ENCODE measurements at places on chromosomes 4 and X. TPM values are rescaled to one million over a fixed set of nuclear protein-coding genes. Genes with fewer than 3 reads are reported as not detected.

Gene SAGE1
- total RNA-seq = not detected

Gene P2RY10
- 46.4 TPM for total RNA-seq

Gene PPP1R3F
- 11.2 TPM for total RNA-seq

- DNase-seq = no peak
Observed at GRCh38 chr4:181161669-181162068, 1081.5 kb upstream of the TENM3 start.

GRCh38 chr4:185862340-185862739, 50.3 kb upstream of the SORBS2 start:
- DNase-seq = no peak

DNA sequence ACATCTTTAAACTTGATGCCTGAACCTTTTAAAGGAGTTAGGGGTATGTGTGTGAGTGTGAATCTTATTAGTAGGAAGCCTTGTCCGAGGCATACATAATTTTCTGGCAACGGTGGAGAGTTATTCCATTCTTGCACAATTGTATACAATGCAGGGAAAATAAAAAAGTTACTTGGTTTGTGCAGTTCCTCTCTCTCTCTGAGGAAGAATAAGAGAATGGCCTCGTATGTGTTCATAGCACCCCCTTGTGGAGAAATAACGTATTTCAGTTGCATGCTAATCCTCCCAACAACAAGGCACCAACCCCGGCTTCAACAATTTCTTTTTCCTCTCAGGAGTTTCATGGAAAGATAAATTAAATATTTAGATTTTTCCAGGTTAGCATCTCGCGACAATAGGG, 33.7 kb upstream of the FGF13 start:
- peak; percentile 23 for DNase-seq

DNA sequence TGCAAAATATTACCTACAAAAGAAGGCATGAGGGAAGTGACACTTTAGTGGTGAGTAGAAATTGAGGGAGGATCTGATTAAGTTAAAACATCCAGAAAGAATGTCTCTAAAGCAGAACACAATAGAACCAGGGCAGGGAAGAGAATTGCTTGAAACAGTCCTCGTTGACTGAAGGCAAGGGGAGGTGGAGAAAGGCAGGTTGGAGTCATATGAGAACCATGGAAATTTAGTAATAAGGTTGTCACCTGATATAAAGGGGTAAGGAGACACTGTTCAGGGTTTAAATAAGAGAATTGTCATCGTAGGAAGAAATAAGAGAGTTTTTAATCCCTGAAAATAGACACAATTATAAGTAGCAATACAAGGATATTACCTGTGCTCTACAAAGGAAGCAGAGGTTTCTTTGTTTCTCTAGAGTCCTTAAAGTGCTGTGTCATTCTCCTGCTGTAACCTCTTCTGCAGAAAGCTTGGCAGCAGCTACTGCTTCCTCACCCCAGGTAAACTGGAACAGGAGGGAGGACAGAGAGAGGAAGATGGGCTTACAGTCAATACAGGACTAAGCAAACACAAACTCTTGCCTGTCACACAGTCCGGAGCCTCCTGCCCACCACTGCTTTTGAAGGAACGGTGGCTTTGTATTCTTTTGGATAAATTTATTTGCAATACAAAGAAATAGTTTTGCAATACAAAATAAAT, 258.4 kb downstream of the PPARGC1A start:
- no peak for DNase-seq

GRCh38 chrX:10106806-10107205, 50.0 kb upstream of the CLCN4 start:
- DNase-seq = peak; percentile 54
